Naive thymus-derived CD8-positive, alpha-beta T cell (primary cell): ENCODE measurements at places on chromosomes 16 and 17.

DNA sequence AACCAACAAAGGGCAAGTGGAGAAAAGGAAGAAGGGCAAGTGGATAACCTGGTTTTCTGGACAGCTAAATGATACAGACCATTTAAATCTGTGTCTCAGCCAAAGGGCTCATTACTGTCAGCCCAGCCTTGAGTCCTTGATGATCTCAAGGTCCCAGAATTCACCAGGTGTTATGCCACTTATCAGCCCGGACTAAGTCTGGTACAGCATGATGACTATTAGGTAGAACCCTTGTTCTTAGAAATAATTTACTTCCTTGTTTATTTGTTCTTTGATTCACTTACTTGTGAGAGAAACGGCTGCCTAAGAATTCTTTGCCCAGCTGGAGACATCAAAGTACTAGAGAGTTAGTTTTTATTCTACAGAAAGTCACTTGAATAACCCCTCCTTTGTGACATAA, 3.5 kb downstream of the PDILT start:
- H3K27ac ChIP-seq, result no peak overlapping the region
- DNase-seq, result no peak
- H3K36me3 ChIP-seq, result no peaks in the 10 kb centered on the region
- no peak overlapping the region for H3K4me3 ChIP-seq
- H3K4me1 ChIP-seq, result no peaks in the 10 kb centered on the region

DNA sequence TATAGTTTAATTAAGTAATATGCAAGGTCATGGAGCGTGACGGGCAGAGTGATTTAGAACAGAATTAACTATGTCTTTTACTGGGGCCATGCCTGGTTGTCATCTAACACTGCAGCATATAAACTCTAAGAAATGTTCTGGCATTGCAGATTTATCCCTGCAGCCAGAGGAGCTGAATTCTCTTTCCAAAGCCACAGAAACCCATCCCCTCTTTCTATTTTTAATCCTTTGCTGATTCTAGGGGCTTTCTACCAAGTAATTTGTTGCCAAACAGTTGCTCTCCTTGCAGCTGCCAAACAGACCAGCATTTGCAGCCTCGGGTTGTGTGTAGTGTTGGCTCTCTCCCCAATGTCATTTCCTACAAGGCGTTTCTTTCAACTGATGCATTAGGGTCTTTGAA, 243.2 kb upstream of the MON1B start:
- no peaks in the 10 kb centered on the region for H3K4me1 ChIP-seq
- H3K36me3 ChIP-seq, result no peaks in the 10 kb centered on the region
- no peak overlapping the region for H3K4me3 ChIP-seq
- no peak for DNase-seq
- peaks cover 6% of the 10 kb centered on the region for H3K27me3 ChIP-seq
- no peak overlapping the region for H3K27ac ChIP-seq

DNA sequence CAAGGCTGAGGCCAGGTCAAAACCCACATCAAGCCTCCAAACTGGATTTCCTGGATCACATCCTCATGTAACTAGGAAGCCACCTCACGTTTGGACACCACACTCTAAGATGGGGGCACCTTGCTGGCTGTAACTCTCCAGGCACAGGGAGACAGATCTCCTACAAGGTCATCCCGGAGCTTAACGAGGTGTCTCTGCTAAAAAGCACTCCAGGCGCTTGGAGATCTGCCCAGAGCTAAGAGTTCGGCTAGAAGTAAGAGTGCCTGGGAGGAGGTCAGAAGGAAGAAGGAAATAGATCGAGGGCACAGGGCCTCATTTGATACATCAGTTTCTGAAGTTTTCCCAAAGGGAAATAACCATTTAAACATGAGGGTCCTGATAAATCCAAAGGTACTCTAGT, 15.9 kb downstream of the PSMB3 start:
- no peaks in the 10 kb centered on the region for H3K27me3 ChIP-seq
- no peak for DNase-seq
- peaks cover 15% of the 10 kb centered on the region for H3K4me1 ChIP-seq
- peaks cover 4% of the 10 kb centered on the region for H3K36me3 ChIP-seq
- H3K4me3 ChIP-seq, result no peak overlapping the region
- no peak overlapping the region for H3K27ac ChIP-seq

DNA sequence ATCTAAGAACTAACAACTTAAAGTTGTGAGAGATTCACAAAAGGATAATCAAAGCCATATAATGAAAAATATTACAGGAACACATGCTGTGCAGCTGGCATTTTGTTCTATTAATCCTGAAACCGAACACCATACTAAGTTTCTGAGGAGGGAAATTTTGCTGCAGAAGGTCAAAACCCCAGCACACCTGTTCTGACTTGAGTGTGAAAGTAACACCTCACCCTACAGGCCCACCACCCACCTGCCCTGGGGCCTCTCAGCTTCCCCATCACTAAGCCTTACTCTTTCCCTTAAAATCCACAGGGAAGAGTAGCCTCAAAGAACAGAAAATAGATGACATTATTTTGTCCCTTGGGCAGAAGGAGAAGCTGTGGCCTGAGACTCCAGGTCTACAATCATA, 44.8 kb downstream of the STAT5A start:
- no peaks in the 10 kb centered on the region for H3K27me3 ChIP-seq
- no peak overlapping the region for H3K4me3 ChIP-seq
- peaks cover 2% of the 10 kb centered on the region for H3K4me1 ChIP-seq
- peak overlapping the region; percentile 13 for H3K27ac ChIP-seq

- no peaks in the 10 kb centered on the region for H3K27me3 ChIP-seq
- no peak overlapping the region for H3K27ac ChIP-seq
- H3K4me1 ChIP-seq, result no peaks in the 10 kb centered on the region
- DNase-seq, result peak; percentile 74
Observed at GRCh38 chr16:46673320-46674013, 15.5 kb downstream of the VPS35 start.

GRCh38 chr17:39601758-39602532, 5.8 kb downstream of the NEUROD2 start:
- DNase-seq, result no peak
- H3K36me3 ChIP-seq, result no peaks in the 10 kb centered on the region
- peaks cover 80% of the 10 kb centered on the region for H3K27me3 ChIP-seq
